NCI-H510A treated with DMSO at 0.1 percent for 48 hours (cell line): ENCODE measurements at places on chromosomes 5 and 9.

DNA sequence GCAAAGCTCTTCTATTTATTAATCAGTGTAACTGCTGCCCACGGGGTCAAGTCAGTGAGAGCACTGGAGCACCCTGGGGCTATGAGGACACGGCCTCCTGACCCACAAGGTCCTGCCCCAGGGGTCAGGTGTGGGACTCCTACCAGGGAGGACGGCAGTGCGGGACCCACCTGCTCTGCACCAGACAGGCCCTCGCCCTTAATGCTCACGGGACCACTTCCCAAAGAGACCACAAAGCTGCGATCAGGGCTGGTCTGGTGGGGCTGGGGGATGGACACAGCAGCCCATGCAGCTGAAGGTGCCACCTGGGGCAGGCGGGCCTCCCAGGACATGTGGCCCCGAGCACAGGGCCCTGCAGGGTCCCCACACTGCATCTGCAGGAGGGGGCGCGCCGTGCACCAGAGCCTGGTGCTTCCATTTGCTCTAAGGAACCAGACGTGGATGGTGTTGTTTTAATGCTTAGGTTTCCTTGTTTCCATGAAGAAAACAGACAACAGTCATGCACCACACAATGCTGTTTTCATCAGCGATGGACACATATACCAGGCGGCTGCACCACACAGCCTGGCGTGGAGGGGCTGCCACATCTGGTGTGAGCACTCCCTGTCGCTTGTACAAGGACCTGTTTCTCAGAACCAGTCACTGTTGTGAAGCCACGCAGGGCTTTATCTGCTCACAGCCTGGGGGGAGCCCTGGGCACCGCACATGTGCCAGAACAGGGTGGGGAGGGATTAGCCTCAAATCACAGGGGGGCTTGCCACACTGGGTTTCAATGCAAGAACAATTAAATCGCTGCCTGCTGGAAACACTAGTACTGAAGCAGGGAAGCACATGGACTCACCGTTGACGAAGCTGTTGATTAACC, 22.6 kb downstream of the CLPTM1L start:
- no peak for DNase-seq

GRCh38 chr5:56783261-56783660, 32.1 kb upstream of the MAP3K1 start:
- DNase-seq, result no peak

DNA sequence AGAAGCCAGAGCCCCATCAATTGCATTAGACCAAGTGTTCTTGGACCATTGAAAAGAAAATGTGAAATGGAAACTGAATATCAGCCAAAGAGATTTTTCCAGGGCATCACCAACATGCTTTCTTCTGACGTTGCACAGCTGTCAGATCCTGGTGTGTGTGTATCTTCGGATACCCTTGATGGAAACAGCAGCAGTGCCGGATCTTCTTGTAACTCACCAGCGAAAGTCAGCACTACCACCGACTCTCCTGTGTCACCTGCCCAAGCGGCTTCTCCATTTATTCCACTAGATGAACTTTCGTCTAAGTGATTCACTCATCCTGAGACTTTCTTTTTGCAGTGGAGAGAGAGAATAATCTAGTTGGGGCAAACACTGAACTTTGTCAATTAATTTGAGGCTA, 75.7 kb downstream of the PIP5K1B start:
- DNase-seq, result no peak

DNA sequence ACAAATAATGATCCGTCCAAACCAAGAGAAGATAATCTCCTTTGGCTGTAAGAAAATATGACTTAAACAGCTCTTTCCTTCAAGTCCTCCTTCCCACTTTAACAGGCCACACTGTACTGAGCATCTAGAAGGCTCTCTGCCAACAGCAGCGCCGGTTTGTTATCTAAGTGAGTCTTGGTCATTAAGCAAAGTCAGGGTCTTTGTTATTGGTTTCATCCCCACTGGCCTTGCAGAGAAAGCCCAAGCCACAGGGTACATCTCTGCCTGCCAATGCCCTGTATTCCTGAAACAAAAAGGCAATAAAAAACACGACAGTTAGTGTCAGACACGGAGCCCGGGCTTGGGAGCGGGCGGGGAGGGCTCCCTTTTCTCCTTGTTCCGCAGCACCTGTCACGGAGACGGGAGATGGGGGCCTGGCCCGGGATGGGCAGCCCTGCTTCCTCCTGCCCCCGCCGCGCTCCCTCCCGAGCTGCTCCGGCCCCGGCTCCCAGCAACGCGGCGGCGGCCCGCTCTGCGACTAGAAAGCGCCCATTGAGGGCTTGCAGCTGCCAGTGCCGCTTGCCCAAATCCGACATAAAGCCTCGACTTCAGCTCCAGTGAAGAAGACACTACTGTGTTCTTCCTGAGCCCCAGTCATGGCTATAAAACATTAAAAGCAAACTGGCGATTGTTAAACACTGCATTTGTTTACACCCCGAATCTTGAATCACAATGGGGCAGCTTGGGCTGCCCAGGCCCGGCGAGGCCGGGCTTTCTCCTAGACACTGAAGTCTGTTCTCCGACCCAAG, 28.1 kb upstream of the PIK3R1 start:
- peak; percentile 42 for DNase-seq

- no peak for DNase-seq
Measured at GRCh38 chr9:97935276-97935675, 2.7 kb downstream of the HEMGN start.

- no peak for DNase-seq
Measured at GRCh38 chr5:173313351-173313801, 14.8 kb downstream of the STC2 start.
